MCF 10A (cell line): ENCODE measurements at places on chromosomes 11 and 22.

DNA sequence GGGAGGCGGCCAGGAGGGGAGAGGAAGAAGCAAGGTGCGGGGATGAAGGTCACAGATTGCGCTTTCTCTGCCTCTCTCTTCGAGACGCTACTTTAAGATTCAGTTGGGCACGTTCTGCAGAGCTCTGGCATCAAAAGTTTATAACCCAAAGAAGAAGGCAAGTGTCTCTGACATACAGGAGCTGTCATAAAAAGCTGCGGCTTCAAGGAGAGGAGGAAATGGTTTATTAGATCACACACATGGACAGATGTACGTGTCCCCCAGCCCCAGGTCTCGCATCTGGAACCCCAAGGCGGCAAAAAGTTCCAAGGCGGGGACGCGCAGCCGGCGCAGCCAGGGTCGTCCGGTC, 589.0 kb downstream of the OPCML start:
- H3K4me1 ChIP-seq: no peaks in the 10 kb centered on the region
- H3K27ac ChIP-seq: no peak overlapping the region
- no peaks in the 10 kb centered on the region for H3K27me3 ChIP-seq

DNA sequence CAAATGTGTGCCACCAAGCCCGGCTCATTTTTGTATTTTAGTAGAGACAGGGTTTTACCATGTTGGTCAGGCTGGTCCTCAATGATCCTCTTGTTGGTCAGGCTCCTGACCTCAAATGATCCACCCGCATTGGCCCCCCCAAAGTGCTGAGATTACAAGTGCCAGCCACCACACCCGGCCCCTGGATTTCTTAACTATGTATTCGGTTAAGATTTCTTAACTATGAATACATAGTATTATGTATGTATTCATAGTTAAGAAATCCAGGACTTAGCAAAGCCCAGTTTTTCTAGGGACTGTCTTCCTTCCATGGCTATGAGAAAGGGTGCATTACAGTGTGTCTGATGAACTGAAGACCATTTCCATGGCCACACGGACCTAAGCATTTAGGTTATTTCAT, 1.7 kb downstream of the C11orf91 start:
- H3K27me3 ChIP-seq: no peaks in the 10 kb centered on the region
- H3K36me3 ChIP-seq: peaks cover 31% of the 10 kb centered on the region
- no peak overlapping the region for H3K4me3 ChIP-seq
- H3K27ac ChIP-seq: no peak overlapping the region

DNA sequence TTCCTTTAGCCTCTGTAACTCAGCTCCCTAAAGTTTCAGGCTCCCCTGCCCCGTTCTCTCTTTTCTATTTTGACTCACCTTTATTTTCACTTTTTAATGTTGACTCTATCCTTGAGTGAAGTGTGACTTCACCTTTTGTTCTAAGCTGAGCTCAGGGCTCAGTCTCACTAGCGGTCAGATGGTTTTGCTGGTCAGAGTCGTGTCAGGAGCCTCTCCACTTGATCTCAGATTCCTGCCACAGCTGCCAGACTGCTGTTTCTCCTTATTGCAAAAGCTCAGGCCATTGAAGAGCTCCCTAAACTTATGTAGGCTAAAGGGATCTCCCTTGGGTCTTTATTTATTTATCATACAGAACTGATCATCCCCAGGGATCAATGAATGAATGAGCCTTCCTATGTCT, 13.7 kb upstream of the POU2AF2 start:
- H3K27ac ChIP-seq: no peak overlapping the region
- peaks cover 47% of the 10 kb centered on the region for H3K27me3 ChIP-seq
- no peaks in the 10 kb centered on the region for H3K36me3 ChIP-seq
- peak overlapping the region; percentile 13 for H3K4me3 ChIP-seq
- no peak for DNase-seq

DNA sequence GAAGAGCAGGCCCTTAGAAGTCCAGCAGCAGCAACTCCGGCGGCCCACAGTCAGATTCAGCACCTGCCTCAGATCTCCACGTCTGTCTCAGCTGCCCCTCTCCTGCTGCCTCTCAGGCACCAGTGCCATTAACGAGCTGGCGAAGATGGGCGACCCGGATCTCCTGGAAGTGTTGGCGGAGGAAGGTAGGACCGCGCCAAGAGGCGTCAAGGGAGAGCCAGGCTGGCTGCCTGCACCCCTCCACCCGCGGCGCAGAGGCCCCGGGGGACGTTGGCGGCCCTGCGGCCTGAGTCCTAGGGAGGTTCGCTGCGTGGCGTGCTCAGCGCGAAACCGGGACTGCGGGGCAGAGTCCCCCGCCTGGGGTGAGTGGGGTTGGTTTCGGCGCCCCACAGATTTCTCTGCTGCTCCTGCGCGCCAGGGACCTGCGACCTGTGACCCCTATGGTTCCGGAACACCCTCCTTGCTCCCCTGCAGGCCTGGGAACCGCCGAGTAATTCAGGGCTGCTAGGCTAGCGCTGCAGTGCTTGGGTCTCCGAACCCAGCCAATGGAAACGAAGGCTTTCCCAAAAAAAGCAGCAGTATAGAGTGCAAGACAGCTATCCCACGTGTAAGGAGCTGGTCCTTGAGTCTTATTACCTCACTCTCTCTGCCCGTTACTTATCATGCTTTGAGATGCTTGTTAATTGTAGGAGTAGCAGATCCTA, 615 bp downstream of the ANO5 start:
- H3K27ac ChIP-seq: no peak overlapping the region
- no peaks in the 10 kb centered on the region for H3K36me3 ChIP-seq
- peaks cover 12% of the 10 kb centered on the region for H3K27me3 ChIP-seq
- no peak for DNase-seq
- H3K4me1 ChIP-seq: no peaks in the 10 kb centered on the region

DNA sequence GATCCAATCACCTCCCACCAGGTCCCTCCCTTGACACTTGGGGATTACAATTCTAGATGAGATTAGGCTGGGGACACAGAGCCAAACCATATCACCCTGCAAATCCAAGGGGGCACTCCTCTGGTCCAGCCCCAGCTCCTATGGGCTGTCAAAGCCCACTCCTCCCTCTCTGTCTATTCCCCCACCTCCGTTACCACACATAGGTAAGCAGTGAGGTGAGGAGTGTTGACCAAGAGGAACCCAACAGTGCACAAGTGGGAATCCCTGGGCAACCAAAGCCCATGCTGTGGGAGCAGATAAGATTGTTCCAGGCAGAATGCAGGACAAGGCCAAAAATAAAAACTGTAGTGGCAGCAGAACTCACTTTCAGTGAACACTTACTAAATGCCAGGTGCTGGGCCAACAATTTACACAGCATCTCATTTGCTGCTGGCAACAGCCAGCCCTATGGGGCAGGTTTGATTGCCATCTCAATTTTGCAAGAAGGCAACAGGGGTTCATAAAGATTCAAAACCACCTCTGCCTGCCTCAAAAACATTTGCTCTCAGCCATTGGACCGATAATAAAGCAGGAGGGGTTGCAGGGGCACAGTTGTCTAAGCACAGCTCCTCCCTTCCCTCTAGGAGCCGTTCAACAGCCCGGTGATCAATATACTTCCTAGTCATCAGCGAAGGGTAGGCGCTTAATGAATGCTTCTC, 8.9 kb downstream of the SDF2L1 start:
- no peaks in the 10 kb centered on the region for H3K27me3 ChIP-seq
- no peak for DNase-seq
- H3K36me3 ChIP-seq: peaks cover 23% of the 10 kb centered on the region
- H3K27ac ChIP-seq: no peak overlapping the region

- H3K4me1 ChIP-seq: peaks cover 30% of the 10 kb centered on the region
- H3K27ac ChIP-seq: peak overlapping the region; percentile 91
- peak overlapping the region; percentile 55 for H3K4me3 ChIP-seq
- peak; percentile 73 for DNase-seq
- no peaks in the 10 kb centered on the region for H3K27me3 ChIP-seq
Measured at GRCh38 chr11:102138670-102139069, 28.4 kb downstream of the YAP1 start.

GRCh38 chr11:11586465-11586864, 35.3 kb downstream of the GALNT18 start:
- no peaks in the 10 kb centered on the region for H3K36me3 ChIP-seq
- no peak for DNase-seq
- H3K4me3 ChIP-seq: no peak overlapping the region
- H3K4me1 ChIP-seq: peaks cover 32% of the 10 kb centered on the region

DNA sequence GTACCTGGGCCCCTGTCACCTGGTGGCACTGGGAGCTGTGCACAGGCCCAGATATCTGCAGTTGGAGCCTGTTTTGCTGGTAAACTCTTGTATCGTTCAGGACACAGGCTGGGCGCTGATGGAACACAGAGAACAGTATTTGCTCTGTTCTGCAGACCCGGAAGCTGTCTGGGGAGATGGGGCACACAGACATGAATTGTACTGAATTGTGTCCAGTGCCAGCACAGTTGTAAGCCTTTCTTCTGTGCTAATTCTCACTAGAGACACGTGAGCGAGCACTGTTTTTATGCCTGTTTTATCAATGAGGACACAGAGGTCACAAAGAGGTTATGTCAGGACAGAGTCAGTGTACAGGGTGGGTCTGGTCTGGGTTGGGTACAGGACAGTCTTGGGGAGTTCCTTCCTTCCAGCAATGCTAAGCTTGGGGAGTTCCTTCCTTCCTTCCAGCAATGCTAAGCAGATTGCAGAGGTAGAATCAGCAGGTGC, 24.4 kb upstream of the ACR start:
- no peaks in the 10 kb centered on the region for H3K36me3 ChIP-seq
- no peak for DNase-seq
- no peaks in the 10 kb centered on the region for H3K27me3 ChIP-seq
- no peak overlapping the region for H3K27ac ChIP-seq
- no peak overlapping the region for H3K4me3 ChIP-seq
- no peaks in the 10 kb centered on the region for H3K4me1 ChIP-seq
